ENCODE measurements at places on chromosomes 16 and 17.

GRCh38 chr17:69654981-69655855 is 240.7 kb downstream of the MAP2K6 start:
- no peak for DNase-seq

- DNase-seq: no peak
Observed at GRCh38 chr16:86722970-86723369, 144.6 kb downstream of the FOXL1 start.

DNA sequence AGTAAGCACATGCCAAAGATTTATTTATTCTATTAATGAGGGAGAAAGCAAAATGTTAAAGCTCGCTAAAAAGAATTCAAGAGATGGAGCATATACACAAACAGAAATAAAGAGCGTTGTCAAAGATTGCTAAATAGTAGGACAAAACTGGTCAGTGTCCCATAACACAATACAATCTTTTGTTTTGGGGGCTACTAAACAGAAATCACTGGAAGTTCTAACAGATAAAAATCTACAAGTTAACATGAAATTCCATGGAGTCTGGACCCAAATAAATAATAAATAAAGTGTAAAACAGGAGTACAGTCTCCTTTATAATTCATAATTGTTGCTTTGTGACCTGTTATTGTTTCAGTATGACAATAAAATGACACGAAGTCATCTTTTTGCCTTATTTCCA is 115.2 kb upstream of the CNTNAP4 start:
- DNase-seq: no peak

DNA sequence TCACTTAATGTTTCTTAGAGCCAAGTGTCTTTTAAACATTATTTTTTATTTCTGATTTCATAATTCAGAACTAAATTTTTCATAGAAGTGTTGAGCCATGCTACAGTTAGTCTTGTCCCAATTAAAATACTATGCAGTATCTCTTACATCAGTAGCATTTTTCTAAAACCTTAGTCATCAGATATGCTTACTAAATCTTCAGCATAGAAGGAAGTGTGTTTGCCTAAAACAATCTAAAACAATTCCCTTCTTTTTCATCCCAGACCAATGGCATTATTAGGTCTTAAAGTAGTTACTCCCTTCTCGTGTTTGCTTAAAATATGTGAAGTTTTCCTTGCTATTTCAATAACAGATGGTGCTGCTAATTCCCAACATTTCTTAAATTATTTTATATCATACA is 13.6 kb upstream of the BCAS3 start:
- DNase-seq: no peak

GRCh38 chr16:66189951-66190350 is 176.5 kb upstream of the CDH5 start:
- DNase-seq: no peak

GRCh38 chr17:38893607-38894006 is 23.7 kb downstream of the LASP1 start:
- DNase-seq: no peak

- DNase-seq: no peak
Observed at GRCh38 chr17:42071810-42072209, 21.4 kb upstream of the C17orf113 start.

DNA sequence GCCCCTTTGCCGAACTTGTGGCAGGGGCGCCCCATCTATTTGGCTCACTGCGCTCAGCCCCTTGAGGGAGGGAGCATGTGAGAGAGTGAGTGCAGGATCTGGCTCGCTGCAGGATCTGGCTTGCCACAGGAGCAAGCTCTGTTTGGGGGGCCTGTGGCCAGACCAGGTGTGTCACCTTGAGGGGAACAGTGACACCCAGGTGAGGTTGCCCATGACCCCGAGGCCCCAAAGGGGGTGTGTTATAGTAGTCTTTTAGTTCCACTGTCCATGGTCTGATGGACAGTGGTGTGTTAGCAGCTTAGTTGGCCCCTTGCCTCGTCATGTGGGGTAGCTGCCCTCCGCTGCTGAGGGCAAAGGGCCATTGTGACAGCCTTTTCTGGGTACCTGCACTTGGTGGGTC is 41.6 kb downstream of the CCDC42 start:
- DNase-seq: no peak

- DNase-seq: no peak
Observed at GRCh38 chr17:56260376-56261002, 107.2 kb downstream of the ANKFN1 start.

DNA sequence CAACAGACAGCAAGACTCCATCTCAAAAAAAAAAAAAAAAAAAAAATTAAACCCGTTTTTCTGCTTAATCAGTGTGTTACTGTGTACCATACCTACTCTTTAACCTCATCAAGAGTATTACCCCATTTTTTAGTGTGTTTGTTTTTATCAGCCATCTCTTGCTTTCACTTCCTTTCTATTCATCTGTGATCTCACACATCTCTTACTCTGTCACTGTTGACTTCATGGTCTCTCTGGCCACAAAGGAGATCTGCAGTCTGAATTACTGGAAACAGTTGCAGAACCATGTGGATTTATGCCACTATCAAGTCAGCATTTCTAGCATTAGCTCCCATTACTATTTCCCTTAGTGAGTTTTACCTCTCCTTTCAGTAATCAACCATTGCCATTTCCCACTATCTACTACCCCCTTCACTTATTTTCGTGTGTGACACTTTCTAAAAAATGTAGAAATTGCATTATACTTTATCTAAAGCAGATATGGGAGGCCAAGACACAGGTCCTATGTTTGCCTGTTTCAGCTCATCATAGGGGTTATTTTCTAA is 20.1 kb downstream of the NDEL1 start:
- no peak for DNase-seq

GRCh38 chr17:44312396-44313104 is 4.1 kb downstream of the RUNDC3A start:
- no peak for DNase-seq

DNA sequence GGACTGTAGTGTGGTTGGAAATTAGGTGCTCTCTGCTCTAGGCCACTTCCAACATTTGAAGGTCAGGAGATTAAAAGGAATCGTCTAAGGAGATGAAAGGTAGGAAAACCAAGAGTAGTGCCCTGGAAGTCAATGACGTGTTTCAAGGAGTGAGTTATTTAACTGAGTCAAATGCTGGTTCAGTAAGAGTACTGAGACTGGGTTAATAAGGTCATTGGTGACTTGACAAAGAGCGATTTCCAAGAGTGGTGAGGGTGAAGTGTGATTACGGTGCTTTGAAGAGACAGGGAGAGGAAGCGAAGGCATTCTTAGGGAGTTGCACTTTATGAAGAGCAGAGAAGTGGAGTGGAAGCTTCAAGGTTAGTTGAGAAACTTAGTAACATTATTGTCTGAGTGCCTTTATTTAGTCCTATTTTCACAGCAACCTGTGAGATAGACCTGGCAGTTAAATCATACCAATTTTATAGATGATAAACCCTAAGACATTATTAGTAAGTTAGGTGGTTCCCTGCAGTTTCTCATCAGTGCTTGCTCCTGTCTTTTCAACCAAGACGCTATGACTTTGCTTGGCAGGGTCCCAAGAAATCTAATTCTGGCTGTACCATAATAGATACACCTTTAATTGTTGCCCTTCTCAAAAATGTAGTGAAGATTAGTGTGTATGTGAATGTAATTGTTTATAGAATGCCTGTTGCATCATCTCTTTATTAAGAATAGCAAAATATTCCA is 5.9 kb downstream of the ZNF207 start:
- DNase-seq: no peak

GRCh38 chr16:27330542-27330941 is 16.8 kb downstream of the IL4R start:
- no peak for DNase-seq

- DNase-seq: no peak
Observed at GRCh38 chr17:17232303-17232621, 4.7 kb downstream of the FLCN start.

DNA sequence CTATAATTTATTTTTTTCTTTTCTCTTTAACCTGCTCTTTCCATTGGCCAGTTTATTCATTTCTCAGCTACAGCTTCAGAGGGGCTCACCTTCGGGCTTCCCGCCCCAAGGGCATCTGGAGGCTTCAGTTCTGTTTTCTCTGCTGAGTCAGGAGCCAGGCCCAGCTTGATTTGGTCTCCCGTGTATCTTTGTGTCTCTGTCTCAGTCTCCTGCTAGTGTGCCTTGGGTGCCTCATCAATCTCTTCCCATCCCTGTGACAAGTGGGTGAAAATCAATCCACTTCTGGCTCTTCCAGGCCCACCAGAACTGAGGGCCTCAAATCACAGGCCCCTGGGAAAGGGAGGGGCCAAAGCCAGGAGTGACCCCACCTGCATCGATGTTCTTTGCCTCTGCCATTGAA is 72.1 kb downstream of the CCDC182 start:
- DNase-seq: no peak

- no peak for DNase-seq
Observed at GRCh38 chr17:32520737-32521404, 34.1 kb downstream of the CDK5R1 start.

DNA sequence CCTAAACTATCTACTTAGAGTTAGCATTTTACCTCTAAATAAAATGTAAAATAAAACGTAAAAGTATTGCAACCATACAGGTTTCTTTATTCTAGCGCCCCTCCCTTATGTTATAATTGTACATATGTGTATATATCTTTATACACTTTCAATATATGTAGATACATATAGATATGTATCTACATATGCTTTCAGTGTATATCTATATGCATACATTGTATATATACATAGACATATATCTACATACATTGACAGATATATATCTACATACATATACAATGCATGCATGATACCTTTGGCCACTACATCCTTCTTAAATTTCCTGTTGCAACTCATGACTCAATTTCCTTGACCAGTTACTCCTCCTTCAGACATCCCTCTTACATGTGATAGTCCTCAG is 16.7 kb downstream of the BPTF start:
- no peak for DNase-seq

GRCh38 chr17:78939615-78940014 is 14.4 kb upstream of the TIMP2 start:
- DNase-seq: no peak

- DNase-seq: no peak
Observed at GRCh38 chr17:4959261-4959965, 8.2 kb downstream of the SPAG7 start.

DNA sequence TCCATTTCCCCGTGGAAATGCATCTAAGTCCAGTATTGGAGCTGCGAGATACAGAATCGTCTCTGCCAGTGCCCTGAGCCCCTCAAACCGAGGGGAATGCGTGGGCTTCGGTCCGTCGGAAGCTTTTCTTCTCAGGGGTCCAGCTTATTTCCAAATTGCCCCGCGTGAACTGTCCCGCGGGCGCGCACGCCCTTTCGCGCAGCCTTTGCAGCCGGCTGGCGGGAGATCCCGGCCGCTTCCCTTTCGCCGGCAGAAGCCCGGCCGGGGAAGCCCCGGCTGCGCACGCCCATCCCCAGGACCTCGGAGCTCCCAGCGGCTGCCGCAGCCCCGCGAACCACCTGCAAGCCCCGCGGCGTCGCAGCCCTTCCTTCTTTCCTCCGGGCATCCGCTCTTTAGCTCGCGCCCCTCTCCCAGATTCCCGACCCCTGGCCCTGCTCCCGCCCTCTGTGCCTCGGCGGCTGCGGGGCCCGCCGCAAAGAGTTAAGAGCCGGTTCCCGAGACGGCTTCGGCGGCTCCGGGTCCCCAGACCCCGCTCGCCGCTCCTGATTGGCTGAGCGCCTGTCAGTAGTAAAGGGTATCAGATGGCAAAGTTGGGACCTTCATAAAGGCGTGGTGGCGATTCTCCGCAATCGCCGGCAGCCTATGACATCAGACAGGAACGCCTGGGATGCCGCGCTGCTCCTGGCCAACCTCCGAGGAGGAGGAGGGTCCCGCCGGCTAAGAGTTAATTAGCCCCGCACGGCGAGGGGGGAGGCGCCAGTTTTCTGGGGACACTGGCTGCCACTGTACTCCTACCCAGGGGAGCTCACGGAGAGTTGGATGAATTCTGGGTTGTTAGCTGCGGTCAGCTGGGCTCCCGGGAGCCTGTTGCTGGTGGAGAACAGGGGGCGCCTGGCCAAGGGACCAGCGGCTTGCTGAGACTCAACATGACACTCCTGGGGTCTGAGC is at the start of gene MYOCD:
TSS of gene MYOCD (plus strand) at position 628 of the 948 bp plus-strand sequence. CDS start at position 927, 299 bp downstream.
- DNase-seq: no peak

DNA sequence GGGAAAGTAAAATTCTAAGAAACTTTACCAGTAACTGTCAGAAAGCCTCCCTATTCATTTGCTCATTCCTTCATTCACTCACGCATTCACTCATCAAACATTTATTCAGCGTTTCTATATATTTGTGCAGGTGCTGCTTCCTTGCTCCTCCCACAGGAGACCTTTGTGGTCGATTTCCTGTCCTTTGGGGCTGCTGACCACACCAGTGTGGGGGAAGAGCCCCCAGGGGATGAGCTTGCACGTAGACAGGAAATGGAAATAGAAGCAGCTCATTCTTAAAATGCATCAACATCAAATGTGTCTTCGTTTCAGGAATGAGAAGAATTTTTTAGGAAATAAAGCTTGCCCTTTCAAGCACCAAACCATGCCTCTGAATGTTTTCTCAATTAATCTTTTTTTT is 9.6 kb downstream of the PIK3R6 start:
- no peak for DNase-seq

DNA sequence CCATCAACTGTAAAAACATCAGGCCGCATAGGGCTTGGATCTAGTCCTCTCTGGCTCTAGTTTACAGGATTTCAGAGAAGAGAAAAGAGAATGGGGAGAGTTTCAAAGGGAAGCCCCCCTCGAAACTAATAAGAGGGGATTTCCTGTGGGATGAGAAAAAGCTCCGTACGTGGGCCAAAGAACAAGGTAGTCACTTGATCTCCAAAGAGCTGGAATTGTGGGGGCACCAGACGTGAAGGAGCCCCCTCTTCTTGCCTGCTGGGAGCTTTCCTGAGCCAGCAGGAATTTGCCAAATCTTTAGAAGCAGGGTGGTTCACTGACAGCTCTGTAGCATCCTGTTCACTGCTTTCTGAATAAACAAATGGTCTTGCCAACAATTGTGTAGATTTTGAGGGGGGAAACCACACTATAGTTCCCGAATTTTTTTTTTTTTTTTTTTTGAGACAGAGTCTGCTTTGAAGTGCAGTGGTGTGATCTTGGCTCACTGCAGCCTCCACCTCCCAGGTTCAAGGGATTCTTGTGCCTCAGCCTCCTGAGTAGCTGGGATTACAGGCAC is 7.0 kb upstream of the TMIGD1 start:
- no peak for DNase-seq

GRCh38 chr17:2551928-2552327 is 40.2 kb upstream of the METTL16 start:
- DNase-seq: no peak

GRCh38 chr16:65737831-65738230 is 616.0 kb upstream of the CDH11 start:
- no peak for DNase-seq

DNA sequence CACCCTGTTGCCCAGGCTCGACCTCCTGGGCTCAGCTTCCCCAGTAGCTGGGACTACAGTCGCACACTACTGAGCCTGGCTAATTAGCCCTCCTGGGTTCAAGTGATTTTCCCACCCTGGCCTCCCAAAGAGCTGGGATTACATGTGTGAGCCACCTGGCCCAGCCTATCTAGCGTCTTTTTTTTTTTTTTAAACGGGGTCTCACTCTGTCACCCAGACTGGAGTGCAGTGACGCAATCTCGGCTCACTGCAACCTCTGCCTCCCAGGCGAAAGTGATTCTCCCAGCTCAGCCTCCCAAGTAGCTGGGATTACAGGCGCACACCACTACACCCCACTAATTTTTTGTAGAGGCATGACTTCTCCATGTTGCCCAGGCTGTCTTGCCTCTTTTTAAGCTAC is 33.3 kb downstream of the GLG1 start:
- no peak for DNase-seq

Data from NCI-H1436 treated with DMSO at 0.1 percent for 48 hours (cell line).